ENCODE measurements at places on chromosomes 1 and 21.

GRCh38 chr1:47764461-47765046, 232.6 kb downstream of the TRABD2B start:
- DNase-seq: no peak

DNA sequence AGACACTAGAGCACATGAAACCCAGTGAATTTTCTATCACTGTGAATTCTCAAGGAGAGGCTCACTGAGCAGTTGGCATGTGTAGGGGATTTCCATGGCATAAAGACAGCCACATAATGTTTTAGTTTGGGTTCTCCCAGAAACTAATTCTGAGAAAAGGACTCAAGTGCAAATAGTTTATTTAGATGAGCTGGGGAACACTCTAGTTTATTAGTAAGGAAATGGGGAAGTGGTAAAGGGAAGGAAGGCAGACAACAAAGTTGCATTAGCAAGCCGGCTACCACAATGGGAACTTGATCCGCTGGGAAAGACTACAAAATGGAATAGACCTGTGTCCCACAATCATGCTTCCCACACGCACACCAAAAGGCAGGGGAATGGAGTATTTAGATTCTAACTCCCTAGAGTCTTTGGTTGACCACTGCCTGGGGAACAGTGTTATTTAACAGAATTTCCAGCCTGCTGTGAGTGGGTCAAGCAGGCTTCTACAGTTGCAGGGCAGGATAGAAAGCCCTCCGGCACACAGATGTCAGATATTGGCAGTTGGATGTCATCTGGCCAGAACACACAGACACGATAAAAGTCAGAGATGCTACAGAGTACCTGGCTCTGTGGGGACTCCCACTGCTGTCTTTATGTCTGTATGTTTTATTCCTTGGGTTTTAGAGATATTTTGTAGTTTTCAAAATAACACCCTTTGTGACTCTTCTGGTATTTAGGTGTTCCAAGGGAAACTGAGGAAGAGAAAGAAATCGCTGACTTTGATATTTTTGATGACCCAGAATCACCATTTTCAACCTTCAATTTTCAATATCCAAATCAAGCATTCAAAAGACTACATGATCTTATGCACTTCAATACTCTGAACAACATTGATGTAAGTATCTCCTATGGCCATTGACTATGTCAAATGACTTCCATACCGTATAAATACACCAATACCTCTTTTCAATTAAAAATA, 150.1 kb downstream of the PLA2G4A start:
- no peak for DNase-seq

- peak; percentile 80 for DNase-seq
Observed at GRCh38 chr1:154567386-154568156, at the start of gene CHRNB2. Gene CHRNB2 (plus strand): TSS chr1:154567778. CDS start chr1:154568045, 267 bp downstream.

DNA sequence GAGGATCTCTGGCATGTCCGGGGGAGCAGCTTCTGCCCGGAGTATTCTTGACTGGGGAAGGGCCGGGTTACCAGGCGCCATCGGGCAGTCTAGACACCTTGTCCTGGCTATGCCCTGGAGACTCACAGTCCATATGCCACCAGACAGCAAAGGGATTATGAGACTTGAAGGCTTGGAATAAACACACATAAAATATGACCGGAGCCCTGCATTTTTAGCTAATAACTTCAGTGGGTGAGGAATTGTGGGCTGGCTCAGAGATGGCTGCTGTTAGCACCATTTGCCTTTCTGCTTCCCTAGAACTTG, 15.5 kb downstream of the NTPCR start:
- DNase-seq: no peak

GRCh38 chr1:181485287-181486097, 2.2 kb downstream of the CACNA1E start:
- DNase-seq: peak; percentile 24

DNA sequence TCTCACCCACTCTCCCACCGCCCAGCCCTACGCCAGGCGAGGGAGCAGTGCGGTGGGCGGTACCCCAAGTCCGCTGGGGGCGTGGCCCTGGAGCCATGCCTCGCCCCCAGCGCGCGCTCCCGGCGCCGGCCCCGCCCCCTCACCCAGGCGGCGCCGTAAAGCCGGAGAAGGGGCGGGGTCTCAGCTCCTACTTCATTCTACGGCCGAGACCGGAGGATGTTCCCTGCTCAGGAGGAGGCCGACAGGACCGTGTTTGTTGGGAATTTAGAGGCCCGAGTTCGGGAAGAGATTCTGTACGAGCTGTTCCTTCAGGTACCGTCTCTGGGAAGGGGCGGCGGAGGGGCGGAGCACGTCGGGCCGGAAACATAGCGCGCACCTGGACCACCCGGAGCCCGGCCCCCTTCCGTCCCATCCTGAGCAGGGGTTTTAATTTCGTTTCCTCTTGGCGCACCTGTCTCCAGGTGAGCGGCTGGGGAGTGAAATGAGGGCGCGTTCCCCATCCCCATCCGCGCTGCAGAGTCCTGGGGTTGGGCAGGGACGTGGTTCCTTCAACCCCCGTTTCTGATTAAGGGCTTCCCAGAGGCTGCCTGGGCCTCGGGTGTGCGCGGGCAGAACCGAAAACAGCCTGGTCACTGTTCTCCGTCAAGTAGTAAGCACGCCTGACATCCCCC, at the start of gene RBM11:
RBM11 (plus strand) TSS at position 187 of the 671 bp plus-strand sequence; CDS start at position 217, 30 bp downstream.
- DNase-seq: peak; percentile 69

DNA sequence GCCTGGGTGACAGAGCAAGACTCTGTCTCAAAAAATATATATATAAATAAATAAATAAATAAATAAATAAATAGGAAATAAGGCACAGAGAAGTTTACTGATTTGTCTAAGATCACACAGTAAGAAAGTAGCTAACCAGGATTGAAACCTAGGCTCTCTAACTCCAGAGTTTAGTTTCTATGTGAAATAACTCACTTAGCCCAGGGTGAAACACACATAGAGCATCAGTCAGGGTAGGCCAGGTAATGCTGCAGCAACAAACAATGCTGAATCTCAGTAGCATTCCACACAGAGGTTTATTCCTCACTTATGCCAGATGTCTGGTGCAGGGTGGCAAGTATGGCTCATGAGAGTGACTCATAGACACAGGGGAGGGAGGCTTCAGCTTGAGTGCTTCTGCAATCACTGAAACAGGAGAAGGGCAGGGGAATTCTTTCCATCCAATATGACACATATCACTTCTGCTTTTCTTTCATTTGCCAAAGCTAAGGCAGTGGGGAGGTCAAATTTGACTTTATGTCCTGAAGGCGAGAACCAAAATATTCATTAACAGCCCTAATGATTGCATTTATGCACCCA, 37.1 kb upstream of the KANK4 start:
- peak; percentile 45 for DNase-seq

DNA sequence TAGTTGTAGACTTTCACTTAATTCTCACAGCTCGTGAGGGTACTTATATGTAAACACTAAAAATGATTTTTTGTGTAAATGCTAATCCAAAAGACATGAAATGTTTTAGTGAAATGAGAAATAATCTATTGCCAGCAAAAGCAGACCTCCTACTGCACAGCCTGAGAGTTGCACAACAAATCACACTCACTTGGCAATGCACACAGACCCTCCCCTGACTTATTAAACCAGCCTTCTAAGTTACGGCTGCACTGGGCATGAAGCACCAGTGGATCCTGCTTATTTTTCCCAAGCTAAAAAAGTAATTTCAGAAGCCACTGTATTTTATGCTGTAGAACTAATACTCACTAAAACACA, 10.3 kb downstream of the ERRFI1 start:
- DNase-seq: no peak

- no peak for DNase-seq
Observed at GRCh38 chr1:160945079-160945478, 9.5 kb downstream of the ITLN2 start.

- no peak for DNase-seq
Observed at GRCh38 chr1:188225975-188226374, 1397.2 kb downstream of the PLA2G4A start.

GRCh38 chr1:184069675-184070074, 18.1 kb downstream of the TSEN15 start:
- DNase-seq: no peak

DNA sequence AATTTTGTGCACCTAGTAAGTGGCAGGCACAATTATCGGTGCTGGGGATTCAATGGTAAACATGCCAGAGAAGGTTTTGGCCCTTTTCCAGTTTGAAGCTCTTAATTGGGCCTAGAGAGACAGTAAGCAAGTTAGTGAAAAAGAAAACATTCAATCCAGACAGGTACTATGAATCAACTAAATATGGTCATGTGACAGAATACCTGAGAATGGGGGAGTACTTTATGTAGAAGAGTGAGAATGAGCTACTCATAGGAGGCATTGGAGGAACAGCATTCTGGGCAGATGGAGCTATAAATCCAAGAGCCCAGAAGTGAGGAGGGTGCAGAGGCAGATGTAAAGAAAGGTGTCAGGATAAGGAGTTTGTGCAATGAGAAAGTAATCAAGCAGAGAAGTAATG, 1017.9 kb downstream of the ADGRL2 start:
- DNase-seq: no peak

DNA sequence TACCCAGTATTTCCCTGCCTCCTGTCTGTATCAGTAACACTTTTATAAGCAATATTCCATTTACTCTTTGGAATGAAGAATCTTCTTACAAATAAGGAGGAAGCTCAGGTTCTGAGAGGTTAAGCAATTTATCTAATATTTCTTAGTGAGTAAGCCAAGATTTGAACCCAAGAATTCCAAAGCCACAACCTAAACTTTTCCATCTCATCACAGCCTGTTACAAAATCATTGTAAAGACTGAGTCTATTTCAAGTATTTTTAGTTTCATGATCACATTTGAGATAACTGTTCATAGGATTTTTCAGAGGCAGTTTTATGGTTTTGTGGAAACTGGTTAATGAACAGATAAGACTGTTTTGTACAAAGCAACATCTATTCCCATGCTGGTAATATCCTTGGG, 29.8 kb upstream of the HHAT start:
- no peak for DNase-seq

GRCh38 chr1:24966724-24967346, 36.8 kb upstream of the RUNX3 start:
- DNase-seq: no peak

GRCh38 chr1:203860396-203861025, 888 bp upstream of the SNRPE start:
- DNase-seq: peak; percentile 91

- no peak for DNase-seq
Observed at GRCh38 chr1:47332779-47333577, 612 bp upstream of the CMPK1 start.

DNA sequence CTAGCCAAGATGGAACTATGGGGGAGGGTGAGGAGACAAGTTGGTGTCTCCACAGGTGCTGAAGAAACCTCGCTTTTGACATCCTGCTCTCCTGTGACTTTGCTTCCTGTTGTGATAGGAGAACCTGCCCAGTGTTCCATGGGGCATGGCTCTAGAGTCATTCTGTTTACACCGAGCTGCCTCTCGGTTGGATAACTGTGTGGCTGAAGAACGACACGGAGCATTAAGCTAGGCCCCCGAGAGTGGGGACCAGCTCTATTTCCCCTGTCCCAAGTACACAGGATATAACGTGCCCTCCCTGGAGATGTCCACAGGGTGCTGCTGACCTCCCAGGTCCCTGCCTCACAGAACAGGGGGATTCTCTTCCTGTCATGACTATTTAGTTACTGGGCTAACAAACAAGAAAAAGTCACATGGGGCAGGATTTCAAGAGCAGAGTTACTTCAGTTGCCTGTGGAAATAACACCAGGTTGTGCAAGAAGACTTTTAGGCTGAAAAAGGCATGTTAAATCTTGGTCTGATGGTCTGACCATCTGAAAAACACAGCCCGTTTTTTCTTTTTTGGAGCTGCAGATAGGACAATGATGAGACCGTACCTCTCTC, 29.4 kb upstream of the PPP2R5A start:
- DNase-seq: no peak

DNA sequence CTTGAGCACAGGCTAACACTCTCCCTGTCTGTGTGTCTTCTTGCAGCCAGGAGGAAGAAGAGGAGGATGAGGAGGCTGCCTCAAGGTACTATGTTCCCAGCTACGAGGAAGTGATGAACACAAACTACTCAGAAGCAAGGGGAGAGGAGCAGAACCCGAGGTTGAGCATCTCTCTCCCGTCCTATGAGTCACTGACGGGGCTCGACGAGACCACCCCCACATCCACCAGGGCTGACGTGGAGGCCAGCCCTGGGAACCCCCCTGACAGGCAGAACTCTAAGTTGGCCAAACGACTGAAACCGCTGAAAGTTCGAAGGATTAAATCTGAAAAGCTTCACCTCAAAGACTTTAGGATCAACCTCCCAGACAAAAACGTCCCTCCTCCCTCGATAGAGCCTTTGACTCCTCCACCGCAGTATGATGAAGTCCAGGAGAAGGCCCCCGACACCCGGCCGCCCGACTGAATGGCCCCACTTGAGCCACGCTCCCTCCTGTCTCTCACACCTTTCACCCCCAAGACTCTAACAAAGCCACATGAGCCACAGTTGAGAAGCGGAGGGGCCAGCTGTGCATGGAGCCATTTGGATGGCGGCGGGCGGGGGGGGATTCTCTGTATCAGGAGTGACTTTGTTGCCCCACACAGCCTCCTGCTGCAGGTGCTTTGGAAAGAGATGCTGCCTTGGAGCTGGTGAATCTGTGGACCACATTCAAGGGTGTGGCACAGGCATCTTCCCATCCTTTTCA, 27.6 kb upstream of the FHAD1 start:
- DNase-seq: no peak
